ENCODE measurements at places on chromosomes 12 and 14.
A peak's percentile ranks its signal among the peaks of the same experiment; 100 is the strongest.

DNA sequence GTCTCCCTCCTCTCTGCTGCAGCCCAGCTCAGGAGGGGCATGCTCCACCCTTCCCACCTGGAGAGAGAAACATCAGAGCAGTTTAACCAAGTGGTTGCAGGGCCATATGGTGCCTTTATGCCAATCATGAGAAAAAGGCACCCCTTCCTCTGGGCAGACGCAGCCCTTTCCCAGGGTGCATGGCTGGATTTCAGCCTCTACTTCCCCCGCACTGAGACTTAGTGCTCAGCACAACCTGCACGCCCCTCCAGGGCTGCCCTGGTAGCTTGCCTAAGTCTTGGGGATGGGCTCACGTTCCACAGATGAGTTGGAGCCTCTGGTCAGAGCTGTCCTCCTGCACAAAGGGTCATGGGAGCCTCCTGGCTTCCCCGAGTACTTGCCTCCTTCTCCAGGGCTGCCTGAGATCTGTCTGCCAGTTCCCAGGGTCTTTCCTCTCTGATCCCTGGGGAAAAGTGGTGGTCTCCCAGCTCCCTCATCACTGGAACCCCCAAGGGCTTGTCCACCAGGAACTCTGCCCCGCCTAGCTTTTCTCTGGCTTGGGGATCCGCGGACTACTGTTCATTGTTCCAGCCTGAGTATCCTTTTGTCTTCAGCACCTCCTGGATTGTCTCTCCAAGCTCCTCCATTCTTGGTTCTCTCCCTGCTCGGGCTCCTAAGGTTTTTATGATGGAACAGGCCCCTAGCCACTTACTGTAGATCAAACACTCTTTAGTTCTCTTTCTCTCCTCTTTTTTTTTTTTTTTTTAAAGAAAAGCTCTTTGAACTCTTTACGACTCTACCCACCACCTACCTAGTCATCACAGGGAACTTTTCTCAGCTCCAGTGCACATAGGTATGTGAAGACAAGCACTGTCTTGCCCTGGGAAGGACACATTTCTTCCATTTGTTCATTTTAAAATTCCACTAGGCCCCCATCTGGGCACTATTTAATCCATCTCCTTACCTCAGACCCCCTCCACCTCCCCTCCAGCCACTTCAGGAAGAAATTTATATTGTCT, 6.1 kb upstream of the KRT74 start:
- no peak for DNase-seq

DNA sequence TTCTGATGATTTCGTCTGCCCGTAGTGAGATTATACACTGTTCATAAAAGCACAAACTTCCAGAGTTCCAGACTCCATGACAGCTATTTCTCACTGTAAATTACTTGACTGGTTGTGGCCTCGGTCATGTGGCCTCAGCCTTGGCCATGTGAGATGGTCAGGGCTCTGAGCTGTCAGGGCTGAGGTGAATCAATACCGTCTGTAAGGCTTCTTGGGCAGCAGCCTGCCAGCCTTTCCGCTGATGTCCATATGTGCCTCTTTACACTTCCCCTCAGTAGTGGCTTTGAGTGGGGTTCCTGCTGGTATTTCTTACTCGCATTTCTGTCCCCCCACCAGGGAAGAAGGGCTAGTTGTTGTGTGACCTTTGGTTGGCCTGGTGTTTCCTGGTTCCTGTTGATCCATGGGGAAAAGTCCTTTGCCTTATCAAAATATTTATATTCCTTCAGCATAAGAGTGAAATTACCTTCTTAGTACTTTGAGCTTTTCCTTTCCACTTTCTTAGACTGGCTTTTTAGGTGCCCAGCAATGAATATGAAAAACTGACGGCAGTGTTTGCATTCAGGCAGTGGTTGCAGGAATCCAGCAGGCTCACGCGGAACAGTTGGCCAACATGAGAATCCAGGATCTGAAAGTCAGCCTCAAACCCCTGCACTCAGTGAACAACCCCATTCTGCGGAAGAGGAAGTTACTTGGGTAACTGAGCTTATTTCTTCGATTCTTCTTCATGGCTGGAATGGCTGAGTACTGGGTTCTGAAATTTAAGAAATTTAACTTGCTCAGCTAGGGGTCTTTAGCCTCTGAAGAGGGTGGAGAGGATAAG, 46.1 kb downstream of the MAPKAPK5 start:
- no peak for DNase-seq

DNA sequence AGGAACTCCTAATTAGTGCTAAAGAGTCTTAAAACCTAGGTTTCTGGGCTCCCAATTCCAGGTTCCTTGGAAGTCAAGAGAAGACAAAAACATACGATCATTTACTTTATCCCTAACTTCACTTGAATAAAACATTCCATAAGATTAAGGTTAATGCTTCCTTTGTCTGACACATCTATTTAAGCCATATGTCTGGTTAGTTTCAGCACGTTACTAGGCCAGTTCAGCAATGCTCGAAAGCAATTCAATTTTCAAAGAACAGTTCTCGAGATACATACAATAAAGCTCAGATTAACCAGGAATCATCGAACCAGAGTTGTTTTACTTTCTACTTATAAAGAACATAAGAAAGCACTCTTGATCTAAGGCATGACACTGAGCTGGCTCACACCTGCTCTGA, 68.0 kb upstream of the POC1B start:
- DNase-seq = no peak

DNA sequence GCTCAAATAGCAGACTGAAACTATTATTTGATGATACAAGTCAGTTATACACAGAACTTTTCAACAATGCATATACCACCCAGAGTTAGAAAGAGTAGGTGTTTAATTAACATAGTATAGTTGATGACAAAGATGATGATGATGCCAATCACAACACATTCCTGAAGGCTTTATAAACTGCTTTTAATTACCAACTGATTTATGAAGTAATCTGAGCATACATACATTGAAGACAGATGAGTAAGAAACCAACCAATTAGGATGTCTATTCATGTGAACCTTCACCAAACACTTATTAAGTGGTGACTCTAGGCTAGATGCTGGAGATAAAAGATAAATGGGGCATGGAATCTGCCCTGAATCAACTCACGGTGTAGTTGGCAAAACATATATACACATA, 600.9 kb upstream of the FLRT2 start:
- DNase-seq = no peak

- DNase-seq = peak; percentile 34
These were observed 36.1 kb downstream of the SNX6 start for GRCh38 chr14:34593740-34594375.

GRCh38 chr12:89708565-89709156, at the start of gene ATP2B1:
ATP2B1 (minus strand) TSS chr12:89708838; CDS start chr12:89655886, 52,952 bp downstream.
- DNase-seq = peak; percentile 68
